Testis (tissue), 5 donors: ENCODE measurements at places on chromosomes 6 and 20. TPM values are rescaled to one million over a fixed set of nuclear protein-coding genes. Genes with fewer than 3 reads are reported as not detected.
A peak's percentile ranks its signal among the peaks of the same experiment; 100 is the strongest.

DNA sequence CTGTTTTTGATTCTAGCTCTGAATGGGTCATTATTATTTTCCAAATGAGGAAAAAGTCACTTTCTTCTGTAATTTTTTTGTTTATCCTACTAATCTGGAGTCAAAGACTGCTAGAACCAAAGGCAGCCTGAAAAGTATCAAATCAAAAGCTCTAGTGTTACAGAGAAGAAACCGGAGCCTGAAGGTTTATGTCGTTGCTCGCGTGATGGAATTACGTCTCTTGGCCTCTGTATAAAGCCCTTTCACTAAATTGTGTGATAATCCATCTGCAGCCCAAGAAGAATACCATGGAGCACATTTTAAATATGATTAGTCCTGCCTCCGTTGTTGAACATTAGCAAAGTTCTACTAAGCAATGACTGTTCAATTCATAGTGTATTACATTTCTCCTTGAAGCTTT is 738.6 kb downstream of the C6orf118 start:
- no peaks in the 10 kb centered on the region for H3K36me3 ChIP-seq
- H3K27ac ChIP-seq, result no peak overlapping the region
- H3K4me1 ChIP-seq, result no peaks in the 10 kb centered on the region
- H3K4me3 ChIP-seq, result no peak overlapping the region
- H3K27me3 ChIP-seq, result no peaks in the 10 kb centered on the region
- no peak for DNase-seq

GRCh38 chr20:11847827-11848226 is 69.9 kb upstream of the BTBD3 start:
- peaks cover 3% of the 10 kb centered on the region for H3K4me1 ChIP-seq
- H3K27me3 ChIP-seq, result no peaks in the 10 kb centered on the region
- H3K4me3 ChIP-seq, result no peak overlapping the region
- H3K36me3 ChIP-seq, result no peaks in the 10 kb centered on the region

DNA sequence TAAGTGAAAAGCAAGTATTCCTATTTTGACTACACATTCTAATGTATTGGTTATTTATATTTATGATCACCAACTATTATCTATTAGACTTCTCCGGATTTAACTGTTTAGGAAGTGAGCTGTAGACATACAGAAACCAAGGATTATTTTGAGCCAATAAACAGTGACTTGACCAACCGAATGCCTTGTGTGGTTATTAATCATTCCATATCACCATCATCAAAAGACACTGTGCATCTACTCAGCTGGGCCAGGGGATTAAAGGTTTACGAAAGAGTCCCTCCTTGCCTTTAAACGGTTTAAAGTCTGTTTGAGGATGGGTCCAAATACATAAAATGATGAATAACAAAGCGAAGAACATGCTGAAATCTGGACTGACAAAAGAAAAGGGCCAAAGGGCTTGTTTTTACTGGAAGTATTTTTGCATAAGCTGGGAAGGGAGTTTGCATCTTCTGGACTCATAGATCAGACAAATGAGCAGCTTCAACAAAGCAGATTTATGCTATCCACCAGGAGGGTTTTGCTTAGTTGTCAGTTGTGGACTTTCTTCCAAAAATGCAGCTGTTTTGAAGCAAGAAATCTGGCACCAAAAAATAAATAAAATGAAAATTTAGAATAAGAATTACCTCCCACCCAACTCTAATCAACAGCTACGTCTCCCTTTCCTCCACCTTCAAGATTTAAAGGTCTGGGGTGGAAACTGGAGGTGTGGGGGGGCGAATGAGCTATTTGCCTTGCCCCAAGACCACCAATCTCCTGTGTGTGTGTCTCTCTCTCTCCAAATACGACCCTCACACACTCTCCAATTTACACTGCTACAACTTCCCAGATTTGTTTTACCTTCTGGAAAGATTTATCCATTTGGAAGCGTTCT is 33.6 kb upstream of the ID4 start:
- H3K27ac ChIP-seq, result peak overlapping the region; percentile 66
- DNase-seq, result no peak
- no peaks in the 10 kb centered on the region for H3K4me1 ChIP-seq
- no peaks in the 10 kb centered on the region for H3K27me3 ChIP-seq

DNA sequence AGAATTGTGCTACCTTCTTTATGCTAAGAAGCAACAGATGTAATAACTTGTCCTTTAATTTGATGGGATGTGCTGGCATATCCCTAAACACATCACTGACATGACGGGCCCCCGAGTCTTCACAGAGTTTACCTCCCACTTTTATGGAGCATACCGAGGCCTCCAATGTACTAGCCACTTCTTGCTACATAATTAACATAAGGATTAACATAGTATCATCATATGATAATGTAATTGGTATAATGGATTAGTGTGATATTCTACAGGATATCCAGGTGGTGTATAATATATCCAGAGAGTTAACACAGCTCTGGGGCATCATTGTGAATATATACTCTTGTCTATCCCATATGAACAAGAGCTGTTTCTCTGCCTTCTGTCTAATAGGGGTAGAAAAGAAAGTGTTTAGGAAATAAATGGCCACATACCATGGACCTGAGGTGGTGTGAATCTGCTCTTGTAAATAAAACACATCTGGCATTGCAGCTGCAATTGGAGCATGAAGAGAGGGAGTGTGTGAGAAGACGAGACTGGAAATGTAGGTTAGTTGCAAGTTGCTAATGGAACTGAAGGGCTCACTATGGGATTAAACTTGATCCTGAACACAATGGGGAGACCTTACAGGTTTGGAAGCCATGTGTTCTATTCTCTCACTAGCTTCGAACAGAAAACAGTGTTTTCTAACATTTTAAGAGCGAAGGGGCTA is 102.3 kb downstream of the IYD start:
- no peaks in the 10 kb centered on the region for H3K4me1 ChIP-seq
- no peak overlapping the region for H3K4me3 ChIP-seq
- DNase-seq, result no peak
- no peaks in the 10 kb centered on the region for H3K27me3 ChIP-seq
- no peaks in the 10 kb centered on the region for H3K36me3 ChIP-seq
- H3K27ac ChIP-seq, result no peak overlapping the region

GRCh38 chr6:99836471-99836870 is 157.6 kb downstream of the MCHR2 start:
- H3K27me3 ChIP-seq, result no peaks in the 10 kb centered on the region
- no peak overlapping the region for H3K27ac ChIP-seq
- no peak overlapping the region for H3K4me3 ChIP-seq
- DNase-seq, result no peak
- H3K36me3 ChIP-seq, result no peaks in the 10 kb centered on the region
- no peaks in the 10 kb centered on the region for H3K4me1 ChIP-seq

BCAS1 gene
- polyA plus RNA-seq, result 8.8 TPM

STMND1 gene
- polyA plus RNA-seq, result 5.8 TPM

LAMP5 gene
- 1.7 TPM for polyA plus RNA-seq
